ENCODE measurements at places on chromosomes 11 and 22. TPM values are rescaled to one million over a fixed set of nuclear protein-coding genes. Genes with fewer than 3 reads are reported as not detected.

The CRYBA4 gene
- 0.38 TPM for total RNA-seq

The OR51B6 gene
- total RNA-seq = not detected

The DMC1 gene
- 16.9 TPM for total RNA-seq

The CRYBB2 gene
- total RNA-seq = not detected

The ACTN3 gene
- total RNA-seq = 0.40 TPM

The HEPN1 gene
- not detected for total RNA-seq

The CHST1 gene
- total RNA-seq = 0.35 TPM

The NOL12 gene
- total RNA-seq = 49.9 TPM

GRCh38 chr11:78535027-78535426 lies 39.6 kb downstream of the NARS2 start:
- no peak for DNase-seq

DNA sequence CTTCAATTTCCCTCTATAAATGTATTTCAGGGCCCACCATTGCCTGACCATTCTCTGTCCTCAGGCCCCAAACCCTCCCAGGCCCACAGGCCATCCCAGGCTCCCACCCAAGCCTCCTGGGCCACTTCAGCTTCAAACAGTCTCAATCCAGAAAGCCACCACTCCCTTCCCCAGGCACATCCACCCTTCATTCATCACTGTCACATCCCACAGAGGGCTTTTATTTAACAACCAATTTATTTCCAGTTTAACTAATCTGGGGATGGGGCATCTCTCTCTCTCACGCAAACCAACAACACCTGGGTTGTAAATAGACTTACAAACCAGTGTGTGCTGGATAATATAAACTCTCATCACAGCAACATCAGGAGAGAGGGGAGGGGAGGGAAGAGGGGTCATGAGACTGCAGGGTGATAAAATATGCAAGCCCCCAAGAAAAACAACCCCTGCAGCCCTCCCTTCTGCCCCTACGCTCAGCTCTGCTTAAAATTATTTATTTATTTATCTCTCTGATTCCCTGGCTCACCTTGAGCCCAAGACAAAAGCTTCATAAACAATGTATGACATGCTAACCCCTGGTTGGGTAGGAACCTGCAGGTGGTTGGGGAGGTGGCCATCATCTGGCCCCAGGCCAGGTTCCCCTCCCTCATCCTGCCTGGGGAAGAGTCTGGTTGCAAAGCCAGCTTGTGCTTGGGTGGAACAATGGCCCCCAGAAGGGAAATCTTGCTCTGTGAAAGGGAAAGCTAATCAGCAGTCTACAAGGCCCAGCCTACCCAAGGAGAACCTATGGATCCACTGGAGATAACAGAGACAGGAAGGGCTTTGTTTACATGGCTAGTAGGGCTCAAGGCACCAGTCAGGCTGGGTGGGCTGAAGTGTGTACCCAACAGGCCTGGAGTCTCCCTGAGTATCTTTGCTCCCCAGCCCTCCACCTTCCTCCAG lies 359.2 kb downstream of the BUD13 start:
- DNase-seq = no peak

DNA sequence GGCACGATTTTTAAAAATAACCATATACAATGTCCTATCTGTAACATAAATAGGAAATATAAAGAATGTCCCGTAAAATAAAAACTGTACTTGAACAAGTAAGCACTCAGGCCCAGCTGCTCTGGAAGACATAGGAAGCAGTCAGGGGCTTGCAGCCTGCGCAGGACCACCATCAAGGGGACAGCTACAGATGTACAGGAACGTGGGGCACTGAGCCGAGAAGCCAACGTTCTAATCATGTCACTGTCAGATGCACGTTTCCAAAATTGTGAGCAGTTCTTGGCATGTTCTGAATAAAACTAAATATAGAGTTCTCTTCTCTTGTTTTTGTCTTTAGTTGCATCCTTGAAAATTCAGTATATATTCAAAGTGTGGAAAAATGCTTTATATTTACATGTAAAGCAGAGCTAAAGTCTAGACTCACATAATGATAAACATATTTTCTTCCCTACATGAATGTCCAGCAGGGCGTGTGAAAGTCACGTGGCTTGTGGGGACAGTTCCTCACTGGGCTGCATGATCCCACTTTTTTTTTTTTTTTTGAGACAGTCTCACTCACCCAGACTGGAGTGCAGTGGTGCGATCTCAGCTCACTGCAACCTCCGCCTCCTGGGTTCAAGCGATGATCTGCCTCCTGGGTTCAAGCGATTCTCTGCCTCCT lies 28.4 kb upstream of the TSPAN18 start:
- no peak for DNase-seq

DNA sequence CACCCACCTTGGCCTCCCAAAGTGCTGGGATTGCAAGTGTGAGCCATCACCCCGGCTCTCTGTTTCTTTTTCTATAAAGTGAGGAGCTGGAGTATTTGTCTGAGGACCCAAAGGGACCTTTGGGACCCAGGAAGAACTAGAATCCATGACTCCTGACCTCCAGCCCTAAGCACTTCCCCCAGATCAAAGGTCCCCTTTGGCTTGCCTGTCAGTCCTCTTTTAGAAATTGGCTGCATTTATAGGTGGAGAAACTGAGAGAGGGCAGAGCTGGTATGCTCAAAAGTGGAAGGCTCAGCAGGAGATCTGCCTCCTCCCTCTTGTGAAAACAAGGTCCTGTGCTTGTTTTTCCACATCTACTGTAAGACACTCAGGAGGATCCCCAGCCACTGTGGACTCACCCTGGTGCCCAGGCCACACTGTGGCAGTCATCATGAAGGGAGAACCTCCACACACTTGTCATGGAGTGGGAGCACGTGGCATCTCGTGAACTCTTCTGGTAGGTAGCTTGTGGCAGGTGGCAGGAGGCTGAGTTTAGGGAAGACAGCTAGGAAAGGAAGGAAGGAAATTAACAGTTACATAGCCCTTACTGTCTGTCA lies 12.4 kb upstream of the PLEKHA7 start:
- DNase-seq = no peak

- DNase-seq = no peak
Observed at GRCh38 chr11:10358696-10359095, 53.8 kb downstream of the ADM start.

GRCh38 chr11:36574486-36574885 lies 6.7 kb downstream of the RAG1 start:
- DNase-seq = no peak

DNA sequence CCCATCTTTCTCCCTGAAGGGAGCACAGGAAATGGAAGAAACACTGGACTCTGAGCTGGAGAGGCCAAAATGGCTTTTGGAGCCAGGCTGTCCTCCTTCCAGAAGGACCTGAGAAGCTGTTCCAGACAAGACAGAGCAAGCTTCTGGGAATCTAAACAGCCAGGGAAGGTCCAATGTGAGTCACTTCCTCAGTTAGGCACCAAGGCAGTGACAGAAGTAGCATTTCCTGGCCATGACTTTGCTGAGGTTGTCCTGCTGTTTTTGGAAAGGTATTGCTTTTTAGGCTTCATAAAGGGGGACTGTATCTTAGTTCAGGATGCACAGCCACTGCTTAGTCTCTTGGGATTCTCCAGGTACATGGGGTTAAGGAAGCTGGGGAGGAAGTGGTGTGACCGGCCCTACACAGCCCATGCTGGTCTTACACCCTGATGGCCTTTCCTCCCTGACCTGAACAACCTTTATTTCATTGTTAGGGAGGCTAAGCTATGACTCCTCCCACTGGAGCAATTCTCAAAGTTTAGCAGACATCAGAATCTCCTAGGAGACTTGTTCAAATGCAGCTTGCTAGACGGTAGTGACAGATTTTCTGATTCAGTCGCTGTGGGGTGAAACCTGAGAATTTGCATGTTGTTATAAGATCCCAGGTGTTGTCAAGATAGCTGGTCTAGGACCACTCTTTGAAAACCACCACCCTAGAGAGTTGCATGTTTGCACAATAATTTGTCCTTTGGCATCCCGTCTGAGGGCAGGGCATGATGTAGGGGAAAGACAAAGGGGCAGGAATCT lies 6.8 kb upstream of the INSC start:
- DNase-seq = no peak

- no peak for DNase-seq
Observed at GRCh38 chr11:117489999-117490679, 162.5 kb downstream of the CEP164 start.

GRCh38 chr11:17721242-17721999 lies 2.0 kb downstream of the MYOD1 start:
- DNase-seq = no peak

- no peak for DNase-seq
Observed at GRCh38 chr11:117559698-117560097, 232.0 kb downstream of the CEP164 start.

DNA sequence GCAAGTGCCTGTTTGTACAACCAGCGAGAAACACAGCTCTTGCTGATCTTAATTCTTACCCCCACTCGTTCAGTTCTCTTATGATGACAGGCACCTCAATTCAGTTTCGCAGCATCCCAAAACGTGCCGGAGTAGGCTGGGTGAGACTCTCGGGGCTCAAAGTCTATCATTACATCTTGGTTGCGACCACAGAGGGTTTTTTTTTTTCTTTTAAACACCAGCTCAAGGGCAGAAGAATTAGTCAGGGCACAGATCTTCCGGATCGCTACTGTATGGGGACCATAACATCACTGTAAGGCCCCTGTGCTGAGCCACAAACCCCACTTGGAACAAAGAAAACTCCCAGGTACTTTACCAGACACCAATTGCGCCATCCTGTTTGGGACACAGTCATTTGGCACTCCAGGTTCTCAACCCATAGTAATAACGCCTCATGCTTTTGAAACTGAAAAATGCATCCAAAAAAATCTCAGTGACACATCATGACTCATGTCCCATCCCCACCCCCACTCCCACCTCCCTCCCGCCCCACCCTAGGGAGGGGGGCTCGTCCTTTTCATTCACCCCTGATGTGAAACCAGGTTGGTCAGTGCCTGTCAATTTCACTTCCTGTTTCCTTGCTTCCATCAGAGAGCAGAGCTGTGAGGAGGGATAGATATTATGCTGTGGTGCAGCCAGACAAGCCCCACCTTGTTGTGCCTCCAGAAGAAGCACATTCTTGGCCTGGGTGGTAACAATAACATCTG lies 41.0 kb upstream of the CD5 start:
- DNase-seq = peak; percentile 85

- no peak for DNase-seq
Observed at GRCh38 chr11:23206741-23207336, 346.6 kb upstream of the CCDC179 start.

GRCh38 chr11:2072551-2073261 lies 66.5 kb downstream of the IGF2 start:
- no peak for DNase-seq

GRCh38 chr11:130545449-130546072 lies 97.1 kb downstream of the ADAMTS15 start:
- no peak for DNase-seq

GRCh38 chr11:70312401-70313357 lies 42.2 kb downstream of the PPFIA1 start:
- no peak for DNase-seq

DNA sequence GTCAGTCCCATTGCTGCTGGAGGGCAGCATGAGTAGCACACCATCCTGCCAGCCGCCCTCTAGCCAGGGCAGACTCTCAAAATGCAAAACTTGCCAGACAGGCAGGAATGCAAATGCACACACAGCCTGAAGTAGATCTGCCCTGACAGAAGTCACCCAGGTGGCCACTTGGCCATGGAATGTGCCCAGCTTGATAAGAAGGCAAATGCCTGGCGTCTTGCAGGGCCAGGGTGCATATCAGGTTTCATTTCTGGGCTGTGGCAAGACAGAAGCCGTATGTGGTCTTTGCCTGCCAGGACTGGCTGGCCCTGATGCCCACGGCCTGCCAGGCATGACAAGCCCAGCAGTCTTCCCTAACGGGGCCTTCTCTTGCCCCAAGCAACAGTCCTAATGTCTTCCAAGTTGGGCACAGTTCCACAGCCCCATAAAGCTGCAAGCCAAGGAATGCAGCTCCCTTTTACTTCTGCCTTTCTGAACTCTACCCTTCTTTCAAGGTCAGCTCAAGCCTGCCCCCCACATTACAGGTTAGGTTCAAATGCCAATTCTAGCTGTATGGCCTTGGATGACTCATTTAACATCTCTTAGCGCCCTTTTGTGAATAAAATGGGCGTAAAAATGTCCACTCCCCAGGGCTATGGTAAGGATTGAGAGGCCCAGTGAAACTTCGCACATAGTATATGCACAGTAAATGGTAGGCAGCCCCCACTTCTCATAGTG lies 29.7 kb downstream of the POU2AF3 start:
- DNase-seq = no peak

- no peak for DNase-seq
Observed at GRCh38 chr11:57287884-57288283, 36.9 kb downstream of the TNKS1BP1 start.

DNA sequence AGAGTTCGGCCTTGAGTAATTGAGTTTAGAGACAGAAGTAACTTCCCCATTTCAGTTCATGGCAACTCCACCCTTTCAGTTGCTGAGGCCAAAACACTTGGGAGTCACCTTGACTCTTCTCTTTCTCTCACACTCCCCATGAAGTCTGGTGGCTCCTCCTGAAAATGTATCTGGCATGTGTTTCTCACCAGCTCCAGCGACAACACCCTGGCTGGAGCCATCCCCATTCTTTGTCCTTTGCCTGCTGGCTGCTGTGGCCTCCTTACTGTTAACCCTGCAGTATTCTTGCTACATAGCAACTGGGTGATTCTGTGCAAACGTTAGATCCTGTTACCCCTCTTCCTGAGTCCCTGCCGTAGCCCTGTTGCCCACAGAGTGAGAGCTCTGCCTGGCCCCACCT lies 23.8 kb downstream of the SLC6A5 start:
- DNase-seq = no peak

GRCh38 chr22:30283342-30283741 lies 6.0 kb downstream of the CASTOR1 start:
- no peak for DNase-seq

DNA sequence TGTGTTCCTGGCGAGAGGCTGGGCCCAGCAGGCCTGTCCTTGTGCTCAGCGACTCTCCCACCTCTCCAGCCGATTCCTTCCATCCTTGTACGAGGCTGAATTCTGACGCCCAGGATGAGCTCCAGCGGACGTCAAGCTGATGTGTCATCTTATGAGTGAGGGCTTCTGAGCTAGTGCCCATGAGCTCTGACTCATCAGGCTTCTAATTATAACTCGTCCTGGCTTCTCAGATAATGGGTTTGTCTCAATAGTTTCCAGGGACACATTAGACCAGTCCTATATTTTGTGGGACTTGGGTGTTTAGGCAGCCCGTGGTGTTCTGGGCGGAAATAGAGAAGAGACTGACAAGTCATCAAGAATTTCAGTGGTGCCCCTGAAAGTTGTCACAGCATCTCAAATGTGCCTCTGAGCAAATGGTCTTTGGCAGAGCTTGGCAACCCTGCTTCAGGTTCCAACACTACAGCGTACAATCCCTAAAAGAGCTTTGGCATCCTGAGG lies 108.2 kb upstream of the CD44 start:
- peak; percentile 58 for DNase-seq

DNA sequence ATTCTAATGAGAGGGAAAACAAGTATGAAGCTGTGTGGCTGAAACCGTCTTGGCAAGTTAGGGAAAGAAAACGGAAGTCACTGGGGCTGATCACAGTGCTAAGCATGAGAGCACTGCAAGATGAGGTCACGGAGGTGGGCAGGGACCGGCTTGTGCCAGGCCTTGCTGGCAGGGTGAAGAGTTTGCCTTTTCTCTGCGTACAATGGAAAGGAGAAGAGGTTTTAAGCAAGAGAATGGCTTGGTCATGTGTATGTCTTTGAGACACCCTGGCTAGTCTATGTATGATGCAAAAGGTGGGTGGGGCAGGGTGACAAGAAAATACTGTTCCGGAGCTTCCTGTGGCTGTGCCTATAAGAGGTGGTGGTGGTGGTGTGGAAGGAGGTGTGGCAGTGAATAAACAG lies 567.9 kb downstream of the NTM start:
- no peak for DNase-seq

Measured in activated CD8-positive, alpha-beta memory T cell treated with anti-CD3 and anti-CD28 coated beads, Interleukin-2, amount 10 ng/mL, durations not matched to agents 7 days and 5 days (primary cell).